SW 1271 (cell line): ENCODE measurements at places on chromosomes 2 and 18.

GRCh38 chr18:49588171-49588570 lies 26.3 kb downstream of the LIPG start:
- no peak for DNase-seq

- DNase-seq = no peak
These were observed 11.6 kb downstream of the CDKL4 start for GRCh38 chr2:39232141-39232540.

DNA sequence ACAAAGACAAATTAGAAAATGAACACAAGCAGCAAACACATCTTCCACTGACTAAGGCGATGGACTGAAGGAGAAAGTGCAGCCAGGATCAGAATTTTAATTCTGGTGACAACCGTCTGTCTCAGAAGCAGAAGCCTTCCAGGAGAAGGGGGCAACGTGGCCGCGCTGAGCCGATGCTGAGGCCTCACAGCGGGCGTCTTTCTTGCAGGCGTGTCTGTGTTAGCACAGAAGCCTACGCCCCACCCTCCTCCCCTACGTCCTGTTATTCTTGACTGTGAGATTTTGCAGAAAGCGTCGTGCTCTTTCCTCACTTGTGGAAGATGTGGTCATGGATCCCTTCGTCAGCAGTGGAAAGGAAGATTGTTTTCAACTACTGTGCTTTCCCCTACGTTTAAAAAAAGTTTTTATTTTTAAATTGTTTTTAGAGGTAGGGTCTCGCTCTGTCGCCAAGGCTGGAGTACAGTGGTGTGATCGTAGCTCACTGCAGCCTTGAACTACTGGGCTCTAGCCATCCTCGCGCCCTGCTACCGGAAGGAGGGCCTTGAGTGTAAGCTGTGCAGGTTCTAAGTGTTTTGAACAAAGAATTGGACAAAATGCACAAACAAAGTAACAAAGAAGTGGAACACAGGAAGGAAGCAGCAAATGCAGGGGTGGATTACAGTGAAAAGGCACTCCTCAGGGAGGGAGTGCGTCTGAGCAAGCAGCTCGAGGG lies 422.0 kb downstream of the GALR1 start:
- no peak for DNase-seq

GRCh38 chr2:217396586-217396985 lies 536.7 kb upstream of the TNP1 start:
- DNase-seq = no peak

- no peak for DNase-seq
These were observed 292.8 kb downstream of the EN1 start for GRCh38 chr2:118554616-118555015.

DNA sequence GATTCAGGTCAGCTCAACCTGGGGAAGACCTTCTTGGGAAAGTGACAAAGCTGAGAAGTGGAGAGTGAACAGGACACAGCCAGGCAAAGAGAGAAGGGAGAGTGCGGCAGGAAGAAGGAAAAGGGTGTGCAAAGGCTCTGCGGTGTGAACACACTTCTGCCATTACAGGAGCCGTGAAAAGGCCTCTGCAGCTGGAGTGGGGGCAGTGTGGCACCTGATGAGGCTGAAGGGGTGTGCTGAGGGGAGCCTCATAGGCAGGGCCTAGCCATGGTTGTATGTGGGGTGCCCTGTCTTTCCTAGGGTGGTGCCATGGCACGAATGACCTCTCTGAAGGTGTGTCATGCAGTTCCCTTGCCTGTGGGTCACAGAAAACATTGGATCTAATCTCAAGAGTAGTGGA lies 347.6 kb downstream of the CYRIA start:
- DNase-seq = no peak

- no peak for DNase-seq
These were observed 8.3 kb upstream of the ZC3H15 start for GRCh38 chr2:186477790-186478189.

- no peak for DNase-seq
These were observed 28.0 kb downstream of the RFX8 start for GRCh38 chr2:101446869-101447268.

DNA sequence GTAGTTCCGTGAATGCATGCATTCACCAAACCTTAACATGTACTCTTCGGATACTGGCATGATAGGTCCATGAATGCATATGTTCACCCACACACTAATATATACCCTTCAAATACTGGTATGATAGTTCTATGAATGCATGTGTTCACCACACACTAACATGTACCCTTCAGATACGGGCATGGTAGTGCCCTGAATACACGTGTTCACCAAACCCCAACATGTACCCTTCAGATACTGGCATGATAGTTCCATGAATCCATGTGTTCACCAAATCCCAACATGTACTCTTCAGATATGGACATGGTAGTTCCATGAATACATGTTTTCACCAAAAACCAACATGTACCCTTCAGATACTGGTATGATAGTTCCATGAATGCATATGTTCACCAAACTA lies 48.5 kb upstream of the ALKAL2 start:
- DNase-seq = no peak

DNA sequence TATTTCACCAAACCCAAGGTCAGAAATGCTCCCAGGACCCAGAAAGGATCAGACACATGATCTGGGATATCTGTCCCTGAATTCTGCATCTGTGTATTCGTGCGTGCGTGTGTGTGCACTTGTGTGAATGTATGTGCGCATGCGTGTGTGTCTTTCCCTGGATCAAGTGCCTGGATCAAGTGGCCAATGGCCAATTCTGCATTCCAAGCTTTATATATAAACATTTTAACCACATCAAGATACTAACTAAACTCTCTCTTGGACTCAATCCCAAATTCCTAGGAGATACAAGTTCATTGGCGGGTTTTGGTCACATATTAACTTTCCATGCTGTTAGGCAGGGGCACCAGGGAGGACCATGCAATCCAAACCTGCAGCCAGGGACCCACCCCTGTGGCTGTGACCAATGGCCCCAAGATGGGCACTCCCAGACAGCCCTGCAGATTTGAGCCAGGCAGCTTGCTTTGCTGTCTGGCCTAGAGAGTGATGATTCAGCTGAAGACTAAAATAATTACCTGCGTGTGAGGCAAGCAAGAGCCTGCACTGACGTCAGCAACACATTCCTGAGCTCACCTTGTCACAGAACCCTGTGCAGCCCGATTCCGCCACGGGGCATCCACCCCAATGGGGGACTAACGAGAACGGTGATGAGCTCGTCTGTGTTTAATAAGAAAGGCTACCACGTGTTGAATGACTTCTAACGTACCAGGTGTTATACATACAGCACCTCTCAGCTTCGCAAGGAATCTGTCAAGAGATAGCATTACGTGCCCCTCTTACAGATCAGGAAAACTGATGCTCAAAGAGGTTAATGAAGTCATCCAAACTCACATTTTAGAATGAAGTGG lies 45.3 kb upstream of the ROCK2 start:
- no peak for DNase-seq

- DNase-seq = no peak
These were observed 27.6 kb downstream of the AAK1 start for GRCh38 chr2:69615969-69616368.

GRCh38 chr2:159297042-159297707 lies 10.7 kb upstream of the WDSUB1 start:
- DNase-seq = no peak

GRCh38 chr18:2909431-2910140 lies 62.8 kb downstream of the EMILIN2 start:
- DNase-seq = no peak

- no peak for DNase-seq
These were observed 107.0 kb downstream of the PDE1A start for GRCh38 chr2:182319556-182320505.
